ENCODE measurements at places on chromosomes 13 and 19. TPM values are rescaled to one million over a fixed set of nuclear protein-coding genes. Genes with fewer than 3 reads are reported as not detected.

Gene CLIP3
- 1.3 TPM for total RNA-seq

Gene KRTDAP
- total RNA-seq: not detected

Gene AP3D1
- total RNA-seq: 83.2 TPM

Gene ZNF878
- total RNA-seq: 0.22 TPM

Gene MAMSTR
- 2.1 TPM for total RNA-seq

Gene ZSCAN4
- total RNA-seq: not detected

Gene HIF3A
- total RNA-seq: not detected

Gene CCNE1
- total RNA-seq: 6.4 TPM

Gene PALM
- not detected for total RNA-seq

Gene LRRC63
- total RNA-seq: 0.52 TPM

Gene C1QTNF9B
- not detected for total RNA-seq

Gene ATXN8OS
- total RNA-seq: not detected

Gene C19orf67
- not detected for total RNA-seq

Gene CRB3
- total RNA-seq: 10.5 TPM

Gene KIR2DL3
- total RNA-seq: not detected

Gene PALM3
- not detected for total RNA-seq

Gene KL
- 0.29 TPM for total RNA-seq

Measured in naive thymus-derived CD8-positive, alpha-beta T cell (primary cell).